ENCODE measurements at places on chromosomes 5 and 9. TPM values are rescaled to one million over a fixed set of nuclear protein-coding genes. Genes with fewer than 3 reads are reported as not detected.

DNA sequence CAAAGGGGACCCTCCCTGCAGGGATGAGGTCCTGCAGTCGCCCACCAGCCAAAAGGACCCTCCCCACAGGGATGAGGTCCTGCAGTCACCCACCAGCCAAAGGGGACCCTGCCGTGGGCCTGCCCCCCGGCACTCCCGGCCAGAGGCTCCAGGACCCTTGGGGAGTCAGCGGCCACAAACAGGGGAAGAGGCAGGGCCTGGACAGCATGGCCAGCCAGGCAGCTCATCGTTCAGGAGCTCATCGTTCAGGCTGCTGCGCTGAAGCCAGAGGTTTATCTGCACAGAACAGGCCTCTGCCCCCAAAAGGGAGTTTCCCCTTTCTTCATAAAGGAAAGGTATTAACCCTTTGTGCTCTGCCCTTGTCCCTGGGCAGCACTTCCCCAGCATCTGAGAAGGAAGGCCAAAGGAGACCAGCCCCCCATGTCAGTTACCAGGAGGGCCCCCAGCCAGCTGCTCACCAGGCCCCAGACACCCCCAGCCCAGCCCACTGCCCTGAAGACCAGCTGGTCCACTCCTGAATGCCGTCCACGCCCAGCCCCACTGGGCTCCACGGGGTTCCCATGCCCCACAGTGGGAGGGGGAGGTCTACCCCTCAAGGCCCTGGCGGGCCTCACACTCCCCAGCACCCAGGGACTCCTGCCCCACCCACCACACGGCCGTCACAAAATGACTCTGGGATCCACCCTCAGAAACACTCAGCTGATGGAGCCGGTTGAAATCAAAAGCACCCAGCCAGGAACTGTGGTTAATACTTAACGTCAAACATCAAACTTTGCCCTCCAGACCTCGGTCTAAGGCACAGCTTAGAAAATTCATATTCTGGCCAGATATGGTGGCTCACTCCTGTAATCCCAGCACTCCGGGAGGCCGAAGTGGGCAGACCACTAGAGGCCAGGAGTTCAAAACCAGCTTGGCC lies 6.3 kb downstream of the SLC12A7 start:
- DNase-seq, result no peak

GRCh38 chr9:3435732-3436131 lies 90.1 kb downstream of the RFX3 start:
- DNase-seq, result no peak

Gene WDR38
- not detected for total RNA-seq

Gene SIL1
- 42.5 TPM for total RNA-seq

Gene SCGB3A1
- not detected for total RNA-seq

Gene HMCN2
- 6.0 TPM for total RNA-seq

Data from left cardiac atrium (tissue), 4 donors.